ENCODE measurements at places on chromosomes 2 and 18.

GRCh38 chr2:3442185-3442584 is 62.7 kb downstream of the TRAPPC12 start:
- DNase-seq: no peak

DNA sequence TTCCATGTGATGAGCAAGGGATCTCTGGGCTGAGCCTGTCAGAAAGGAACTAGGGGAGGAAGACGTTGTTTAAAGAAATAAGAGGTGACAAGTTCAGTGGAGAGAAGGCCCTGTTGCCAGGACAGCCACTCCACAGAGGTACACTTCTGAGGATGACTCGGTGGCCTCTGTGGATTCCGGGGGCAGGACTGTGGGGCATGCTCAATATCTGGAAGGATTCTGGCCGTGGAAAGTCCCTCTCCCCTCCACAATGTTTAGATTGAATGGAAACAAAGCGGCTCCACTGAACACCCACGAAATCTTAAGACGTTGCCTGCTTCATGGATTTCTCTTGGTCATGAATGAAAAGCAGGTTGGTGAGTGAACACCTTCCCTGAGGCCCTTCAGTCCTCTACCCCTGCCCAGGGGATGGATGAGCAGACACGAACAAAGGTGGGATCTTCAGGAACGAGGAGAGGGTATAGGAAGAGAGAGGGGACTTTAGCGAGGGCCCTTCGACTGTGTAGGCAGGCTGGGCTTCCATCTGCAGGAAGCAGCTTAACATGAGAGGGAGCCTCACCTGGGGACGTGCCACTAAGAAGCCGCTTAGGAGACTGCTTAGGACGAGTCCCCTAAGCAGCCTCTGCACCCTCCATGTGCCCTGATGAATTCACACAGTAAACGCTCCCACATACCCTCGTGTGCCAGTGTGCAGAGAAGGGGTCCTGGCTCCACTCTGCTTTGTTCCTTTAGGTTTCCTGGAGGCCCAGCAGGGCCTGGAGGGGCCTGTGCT is 1.9 kb downstream of the NTSR2 start:
- DNase-seq: no peak

DNA sequence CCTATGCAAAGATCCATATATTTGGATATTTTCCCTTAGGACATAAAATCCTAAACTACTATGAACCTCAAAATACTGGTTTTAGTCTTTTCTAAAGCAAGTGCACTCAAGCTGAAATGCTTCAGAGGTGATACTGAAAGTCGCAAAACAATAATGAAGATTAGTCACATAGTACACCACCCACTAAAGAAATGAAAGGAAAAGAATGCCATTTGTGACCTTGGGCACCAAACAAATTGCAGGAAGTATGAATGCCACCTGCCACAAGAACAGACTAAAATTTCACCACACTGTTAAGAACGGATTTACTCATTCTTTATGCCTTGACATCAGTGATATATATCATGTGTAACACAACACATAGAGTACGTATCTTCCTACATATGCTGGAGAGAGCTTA is 161.5 kb downstream of the ZNF521 start:
- no peak for DNase-seq

DNA sequence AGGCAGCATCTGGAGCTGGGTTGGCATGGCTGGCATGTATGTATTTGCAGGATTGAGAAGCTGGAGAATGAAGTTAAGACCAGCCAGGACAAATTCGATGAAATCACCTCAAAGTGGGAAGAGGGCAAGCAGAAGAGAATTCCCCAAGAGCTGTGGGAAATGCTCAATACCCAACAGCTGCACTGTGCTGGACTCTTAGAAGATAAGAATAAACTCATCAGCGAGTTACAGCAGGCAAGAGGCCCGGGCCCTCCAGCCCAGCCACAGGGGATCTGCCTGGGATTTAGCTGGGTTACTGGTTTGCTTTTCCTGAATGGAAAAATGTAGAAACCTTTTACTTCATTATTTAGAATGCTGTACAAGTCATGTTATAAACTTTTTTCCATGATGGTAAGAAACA is 22.5 kb downstream of the DRC1 start:
- DNase-seq: no peak

GRCh38 chr2:11701206-11701605 is 31.2 kb upstream of the NTSR2 start:
- DNase-seq: no peak

- no peak for DNase-seq
Observed at GRCh38 chr2:150320608-150321007, 166.9 kb downstream of the RND3 start.

DNA sequence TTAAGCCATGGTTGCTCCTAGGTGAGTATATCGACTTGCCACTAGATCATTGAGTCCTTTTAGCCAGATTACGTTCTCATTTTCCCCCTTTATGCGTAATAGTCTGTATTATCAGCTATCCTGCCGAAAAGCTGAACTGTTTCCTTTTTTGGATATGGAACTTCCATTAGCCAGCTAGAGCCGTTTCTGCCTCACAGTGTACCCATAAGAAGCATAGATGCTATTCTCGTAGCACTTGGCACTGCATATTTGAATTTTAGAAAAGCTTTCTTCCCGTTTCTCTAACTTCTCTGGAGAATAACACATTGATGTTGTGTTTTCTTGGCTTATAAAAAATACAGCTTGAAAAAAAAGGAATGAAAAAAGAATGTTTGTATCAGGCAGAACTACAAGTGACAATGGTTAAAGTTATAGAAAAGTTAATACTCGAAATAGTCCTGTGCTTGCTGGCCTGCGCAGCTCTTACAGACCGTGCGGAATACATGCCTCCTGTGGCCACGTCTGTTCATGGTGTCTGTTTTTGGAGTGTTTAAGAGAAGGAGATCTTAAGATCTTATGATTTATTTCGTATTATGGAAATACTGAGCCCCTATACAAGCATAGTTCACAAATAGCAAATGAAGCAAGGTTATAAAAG is 710 bp downstream of the DUSP19 start:
- no peak for DNase-seq

- no peak for DNase-seq
Observed at GRCh38 chr2:174332217-174332963, 2.4 kb upstream of the SP9 start.

- DNase-seq: no peak
Observed at GRCh38 chr2:188449971-188450370, 158.3 kb downstream of the GULP1 start.

DNA sequence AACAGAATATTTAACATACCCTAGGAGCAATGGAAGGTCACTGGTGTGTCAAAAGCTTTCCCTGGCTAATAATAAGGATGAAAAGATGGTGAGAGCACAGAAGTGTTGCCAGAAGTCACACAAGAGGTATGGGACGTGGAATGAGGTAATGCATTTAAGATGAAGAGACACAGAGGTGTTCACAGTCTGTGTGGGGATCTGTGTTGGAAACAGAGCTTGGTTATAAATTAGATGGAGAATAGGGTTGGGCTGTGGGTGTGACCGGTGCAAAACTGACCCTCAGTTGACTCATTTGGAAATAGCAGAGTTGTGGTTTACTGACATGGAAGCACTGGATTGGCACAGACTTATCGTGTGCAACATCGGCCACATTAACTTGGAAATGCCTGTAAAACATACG is 372.5 kb downstream of the SATB2 start:
- no peak for DNase-seq

DNA sequence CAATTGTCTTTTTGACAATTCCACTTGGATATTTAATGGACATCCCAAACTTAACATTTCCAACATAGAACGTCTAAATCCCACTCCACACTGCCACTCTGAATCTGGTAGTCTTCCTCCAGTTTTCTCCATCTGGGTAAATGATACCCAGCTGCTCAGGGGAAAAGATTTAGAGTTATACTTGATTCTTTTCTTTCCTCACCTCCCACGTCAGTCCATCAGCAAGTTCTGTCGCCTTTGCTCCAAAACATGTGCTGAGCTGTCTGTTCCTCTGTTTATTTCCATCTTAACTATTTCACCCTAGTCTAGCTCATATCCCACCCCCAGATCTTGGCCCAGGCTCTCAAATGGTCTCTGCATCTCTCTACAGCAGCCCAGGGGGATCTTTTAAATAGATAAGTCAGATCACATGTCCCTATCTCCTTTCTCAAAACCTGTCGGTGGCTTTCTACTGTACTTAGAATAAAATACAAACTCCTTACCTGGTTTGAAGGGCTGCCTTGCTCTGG is 43.4 kb upstream of the GMCL1 start:
- no peak for DNase-seq

GRCh38 chr2:82234283-82234874 is 1929.8 kb upstream of the LRRTM1 start:
- DNase-seq: no peak

DNA sequence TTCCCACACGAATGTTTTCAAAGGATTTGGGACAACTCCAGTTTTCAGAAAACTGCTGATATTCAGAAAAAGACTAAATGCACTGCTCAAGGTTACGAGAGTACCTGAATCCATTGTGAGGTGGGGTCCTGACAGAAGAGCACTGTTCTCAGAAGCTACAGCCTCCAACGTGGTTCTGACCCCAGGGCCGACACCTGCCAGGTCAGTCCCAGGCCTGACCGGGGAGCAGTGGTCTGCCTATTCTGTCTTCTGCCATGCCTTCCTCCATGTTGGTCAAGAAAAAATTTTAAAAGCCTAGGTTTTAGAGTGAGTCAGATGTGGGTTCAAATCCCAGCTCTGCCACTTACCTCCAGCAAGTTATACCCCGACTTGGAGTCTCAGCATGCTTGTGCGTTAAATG is 212.3 kb downstream of the BCL11A start:
- DNase-seq: peak; percentile 35

DNA sequence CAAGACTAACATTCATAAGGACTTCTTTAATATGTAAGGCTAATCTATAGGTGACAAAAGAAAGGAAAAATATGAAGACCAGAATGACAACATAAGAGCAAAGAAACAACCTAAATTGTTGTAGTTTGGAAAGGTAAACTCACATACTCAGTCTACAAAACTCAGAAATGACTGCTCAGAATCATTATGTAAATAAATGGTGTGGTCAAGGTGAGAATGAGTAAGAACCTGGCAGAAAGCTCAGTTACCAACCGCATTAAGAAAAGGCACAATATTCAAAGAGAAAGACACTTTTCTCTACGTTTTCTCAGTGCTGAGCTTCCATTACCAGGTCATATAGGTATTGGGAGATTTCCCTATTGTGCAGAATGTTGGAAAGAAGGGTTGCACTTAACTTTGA is 15.8 kb downstream of the ATF2 start:
- DNase-seq: no peak

DNA sequence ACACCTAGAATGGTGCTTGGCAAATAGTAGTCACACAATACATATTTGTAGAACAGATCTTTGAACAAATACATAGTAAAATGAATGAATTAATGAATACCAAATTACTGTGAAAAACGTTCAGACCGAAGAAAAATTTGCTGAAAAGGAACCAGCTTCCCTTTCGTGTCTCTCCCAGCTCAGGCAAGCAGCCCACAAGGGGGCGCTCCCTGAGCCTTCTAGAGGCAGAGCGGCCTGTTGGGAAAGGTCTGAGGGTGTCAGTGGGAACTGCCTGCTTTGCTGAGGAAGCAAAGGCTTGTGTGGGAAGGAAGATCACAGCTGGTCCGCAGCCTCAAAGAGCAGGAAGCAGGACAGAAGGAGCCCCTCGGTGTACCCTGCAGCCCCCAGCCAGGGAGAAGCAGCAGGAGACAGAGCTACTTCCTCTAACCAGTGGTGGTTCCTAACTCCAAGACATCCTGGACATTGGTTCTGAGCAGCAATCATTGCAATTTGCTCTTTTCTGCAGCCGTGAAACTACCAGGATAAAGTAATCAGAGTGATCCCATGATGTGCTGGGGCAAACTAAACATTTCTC is 231.1 kb downstream of the ANKRD30B start:
- no peak for DNase-seq

DNA sequence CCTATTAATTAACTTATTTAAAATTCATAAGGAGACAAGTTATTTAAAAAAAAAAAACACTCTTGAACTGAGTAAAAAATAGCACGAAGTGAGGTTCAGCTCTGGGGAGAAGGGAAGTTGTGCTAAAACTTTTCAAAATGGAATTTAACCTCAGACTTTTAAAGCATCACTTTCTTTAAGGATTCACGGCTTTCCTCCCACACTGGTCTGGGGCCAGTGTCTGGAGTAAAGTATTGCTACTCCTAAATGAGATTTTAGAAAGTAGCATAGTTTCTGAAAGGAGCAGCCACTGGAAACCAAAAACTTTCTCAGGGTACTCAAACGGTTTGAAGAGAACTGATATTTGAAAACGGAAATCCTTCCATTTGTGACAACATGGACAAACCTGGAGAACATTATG is 97.7 kb upstream of the CYP1B1 start:
- no peak for DNase-seq

GRCh38 chr2:96881349-96882195 is 11.7 kb upstream of the SEMA4C start:
- no peak for DNase-seq

DNA sequence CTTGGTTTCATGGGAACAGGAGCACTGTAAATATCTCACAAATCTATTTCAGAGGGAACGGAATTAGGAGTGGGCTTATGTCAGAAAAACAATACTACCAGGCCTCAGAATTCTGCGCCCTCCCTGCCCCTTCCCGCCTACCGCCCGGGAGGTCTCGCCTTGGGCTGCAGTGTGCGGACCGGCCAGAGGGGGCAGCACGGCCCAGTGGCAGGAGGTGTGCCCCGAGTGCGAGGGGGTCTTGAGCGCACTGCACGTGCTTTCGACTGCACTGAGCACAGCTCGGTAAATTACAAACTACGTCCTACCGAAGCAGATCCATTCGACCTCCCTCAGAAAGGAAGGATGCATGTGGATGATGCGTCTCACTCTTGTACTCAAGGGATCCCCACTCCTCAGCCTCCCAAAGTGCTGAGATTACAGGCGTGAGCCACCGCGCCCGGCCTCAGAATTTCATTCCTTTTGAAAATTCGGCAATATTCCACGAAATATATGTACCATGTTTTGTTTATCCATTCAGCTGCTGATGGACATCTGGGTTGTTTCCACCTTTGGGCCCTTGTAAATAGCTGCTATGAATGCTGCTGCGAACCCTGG is 297.0 kb downstream of the BCL2 start:
- DNase-seq: no peak

DNA sequence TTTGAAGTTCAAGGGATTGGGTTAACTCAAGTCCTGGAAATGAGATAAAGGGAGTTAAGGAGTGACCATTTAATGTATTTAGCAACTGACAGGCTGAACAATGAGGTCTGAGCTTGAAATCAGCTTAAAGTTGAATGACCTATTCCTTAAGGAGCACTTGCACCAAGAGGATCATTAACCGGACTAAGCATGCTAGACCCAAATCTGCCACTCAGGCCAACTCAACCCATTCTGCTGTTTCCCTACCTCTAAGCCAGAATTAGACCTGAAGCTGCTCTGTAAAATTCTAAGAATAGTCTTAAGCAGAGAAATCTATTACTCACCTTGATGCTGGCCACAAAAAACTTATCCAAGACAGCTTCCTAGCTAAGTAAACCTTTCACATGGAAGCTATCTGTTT is 59.8 kb downstream of the SPRED2 start:
- DNase-seq: no peak

DNA sequence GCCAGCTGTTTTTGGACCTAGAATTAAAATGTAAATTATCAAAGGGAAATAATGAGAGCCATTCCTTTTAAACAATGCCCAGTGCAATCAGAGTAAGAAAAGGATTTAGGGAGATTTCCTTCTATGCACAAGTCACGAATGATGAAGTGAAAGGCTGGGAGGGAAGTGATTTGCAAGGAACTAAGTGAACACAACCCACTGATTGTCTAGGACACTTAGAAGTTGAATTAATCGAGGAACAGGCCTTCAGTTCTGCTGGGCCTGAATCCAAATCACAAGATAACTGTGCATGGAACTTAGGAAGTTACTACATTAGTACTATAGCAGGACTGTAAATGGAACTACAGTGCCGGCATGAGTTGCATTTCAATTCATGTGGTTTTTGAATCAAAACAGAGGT is 17.7 kb downstream of the MAP2 start:
- DNase-seq: no peak

- DNase-seq: no peak
Observed at GRCh38 chr2:242065426-242065825, 195.9 kb downstream of the RTP5 start.

All from cardiac septum (tissue), 1 donor.